ENCODE measurements at places on chromosomes 3 and 15. TPM values are rescaled to one million over a fixed set of nuclear protein-coding genes. Genes with fewer than 3 reads are reported as not detected.

DNA sequence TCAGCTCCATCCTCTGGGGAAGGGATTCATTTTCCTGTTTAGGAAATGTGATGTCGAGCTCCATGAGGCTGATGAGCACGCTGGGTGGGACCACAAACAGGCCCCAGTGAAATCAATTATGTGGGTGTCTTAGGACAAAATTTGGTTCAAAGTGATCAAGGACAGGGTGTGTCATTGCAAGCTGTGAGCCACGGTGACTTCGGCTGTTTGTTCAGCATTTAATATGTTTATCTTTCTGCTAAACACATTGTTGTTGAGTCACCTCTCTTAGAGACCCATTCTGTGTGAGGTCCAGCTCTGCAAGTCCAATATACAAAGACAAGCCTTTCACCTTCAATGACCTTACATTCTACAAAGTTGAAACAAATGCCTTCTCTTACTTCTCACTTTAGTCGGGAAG lies 41.3 kb downstream of the SSR3 start:
- no peak for DNase-seq

GRCh38 chr3:23959135-23959900 lies 14.2 kb downstream of the NR1D2 start:
- no peak for DNase-seq

DNA sequence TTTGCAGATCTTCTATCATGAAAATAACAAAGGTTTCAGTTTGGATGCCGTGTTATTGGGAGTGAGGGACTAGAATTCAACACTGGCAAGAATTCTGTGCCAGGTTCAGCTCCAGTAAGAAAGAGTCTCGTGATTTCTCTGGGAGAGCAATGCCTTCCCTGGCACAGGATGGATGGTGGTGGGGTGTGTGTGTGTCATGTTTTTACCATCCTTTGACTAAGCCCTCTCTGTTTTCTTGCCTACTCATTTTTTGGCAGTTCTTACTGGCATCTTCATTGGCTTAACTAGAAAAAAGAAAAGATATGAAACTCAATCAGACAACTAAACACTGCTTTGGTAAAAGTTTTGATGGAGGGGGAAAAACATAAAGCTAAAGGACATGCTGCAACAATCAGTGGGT lies 86.6 kb downstream of the FMN1 start:
- DNase-seq: no peak

DNA sequence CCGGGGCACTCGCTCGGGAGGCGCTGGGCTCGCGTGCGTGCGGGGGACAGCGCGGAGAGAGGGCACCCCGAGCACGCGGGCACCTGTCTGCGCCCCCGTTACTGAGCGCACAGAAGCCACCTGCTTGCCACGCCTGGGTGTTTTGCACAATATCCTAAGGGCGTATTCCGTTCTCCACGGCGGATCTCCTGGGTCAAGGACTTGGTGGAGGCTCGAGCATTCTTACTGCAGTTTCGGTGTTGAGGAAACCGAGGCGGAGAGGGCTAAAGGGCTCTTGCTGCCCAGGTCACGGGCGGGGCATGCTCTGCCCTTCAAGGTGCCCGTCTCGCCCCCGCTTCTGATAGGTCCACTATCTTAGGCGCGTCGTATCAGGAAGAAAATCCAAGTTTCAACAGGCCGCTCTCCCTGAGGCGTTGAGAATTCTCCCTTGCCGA lies 526 bp downstream of the GPD1L start:
- DNase-seq: no peak

Gene AP3B2
- 3.6 TPM for polyA plus RNA-seq

Gene KLHL40
- not detected for polyA plus RNA-seq

Gene LIPC
- 13.1 TPM for polyA plus RNA-seq

DNA sequence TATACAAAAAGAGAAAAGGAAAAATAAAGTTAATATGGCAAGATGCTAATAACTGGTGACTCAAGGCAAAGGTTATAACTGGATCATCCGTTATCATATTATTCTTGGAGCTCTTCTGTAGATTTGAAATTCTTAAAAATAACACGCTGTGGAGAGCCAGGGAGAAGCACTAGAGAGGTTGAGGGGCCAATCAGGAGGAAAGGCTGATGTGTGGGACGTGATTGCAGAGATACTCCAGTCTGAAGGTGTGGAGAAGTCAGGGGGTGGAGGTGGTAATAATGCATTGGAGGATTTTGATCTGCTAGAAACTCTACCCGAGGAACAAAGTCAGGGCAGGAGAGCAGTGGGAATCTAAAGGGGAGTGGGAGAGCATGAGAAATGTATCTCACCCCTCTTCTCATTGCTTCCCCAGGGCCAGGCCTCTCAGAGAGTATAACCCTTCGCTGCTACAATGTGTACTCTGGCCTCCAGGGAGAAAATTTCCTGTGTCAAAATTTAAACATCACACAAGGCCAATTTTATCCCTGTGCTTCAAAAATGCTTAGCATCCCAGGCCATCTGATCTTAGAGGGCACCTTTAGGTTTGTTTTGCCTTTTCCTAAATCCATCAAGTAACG lies 211.5 kb upstream of the SEMA6D start:
- no peak for DNase-seq

GRCh38 chr3:4461468-4462090 lies 5.5 kb downstream of the SUMF1 start:
- DNase-seq: no peak

Gene RTP3
- polyA plus RNA-seq: not detected

DNA sequence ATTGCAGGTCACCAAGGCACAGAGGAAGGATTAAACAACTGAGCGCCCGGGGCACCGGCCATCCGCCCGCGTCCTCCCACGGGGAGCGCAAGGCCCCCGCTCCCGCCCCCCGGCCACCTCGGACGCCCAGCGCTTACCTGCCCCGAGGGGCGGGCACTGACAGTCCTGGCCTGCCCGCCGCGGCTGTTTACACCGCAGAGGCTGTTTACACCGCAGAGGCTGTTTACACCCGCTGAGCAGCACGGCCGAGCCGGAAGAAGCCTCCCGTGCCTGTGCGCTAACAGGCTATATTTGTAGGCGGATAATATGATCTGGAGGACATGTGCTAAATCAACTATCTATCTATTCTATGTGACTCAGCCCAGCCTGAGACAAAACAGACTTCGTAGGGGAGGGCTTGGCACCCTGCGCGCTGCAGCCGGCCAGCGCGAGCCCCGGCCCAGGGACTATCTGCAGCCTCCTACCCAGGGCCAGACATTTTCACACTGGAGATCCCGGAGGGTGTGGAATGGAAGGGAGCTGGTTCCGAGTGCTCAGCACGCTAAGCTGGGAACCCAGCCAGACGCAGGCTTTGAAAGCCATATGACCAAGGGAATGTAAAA lies at the start of gene LRRC2:
Gene LRRC2 (minus strand): TSS at position 263 of the 602 bp plus-strand sequence. CDS start 14,711 bp downstream, outside the sequence.
- no peak for DNase-seq

Measured in right renal pelvis (tissue), 4 donors.